ENCODE measurements at places on chromosomes 1 and 21.

DNA sequence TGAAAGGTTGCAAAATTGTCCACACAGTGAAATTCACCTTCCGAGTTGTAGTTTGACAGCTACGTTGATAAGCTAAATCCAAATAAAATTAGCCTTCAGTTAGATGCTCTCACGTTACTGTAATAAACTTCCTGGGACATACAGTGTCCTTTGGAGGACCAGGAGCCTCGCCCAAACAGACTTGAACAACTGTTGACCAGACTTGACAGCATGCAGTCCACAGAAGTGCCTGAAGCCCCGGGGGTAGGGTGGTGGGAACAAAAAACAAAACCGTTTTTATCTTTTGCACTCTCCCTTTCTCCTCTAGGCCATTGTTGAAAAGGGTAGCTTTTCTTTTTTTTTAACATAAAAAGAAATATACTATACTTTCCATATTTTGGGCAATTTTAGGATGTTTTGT, 172.8 kb upstream of the SAMSN1 start:
- DNase-seq: no peak

- no peak for DNase-seq
Observed at GRCh38 chr1:222418654-222419053, 129.2 kb downstream of the HHIPL2 start.

DNA sequence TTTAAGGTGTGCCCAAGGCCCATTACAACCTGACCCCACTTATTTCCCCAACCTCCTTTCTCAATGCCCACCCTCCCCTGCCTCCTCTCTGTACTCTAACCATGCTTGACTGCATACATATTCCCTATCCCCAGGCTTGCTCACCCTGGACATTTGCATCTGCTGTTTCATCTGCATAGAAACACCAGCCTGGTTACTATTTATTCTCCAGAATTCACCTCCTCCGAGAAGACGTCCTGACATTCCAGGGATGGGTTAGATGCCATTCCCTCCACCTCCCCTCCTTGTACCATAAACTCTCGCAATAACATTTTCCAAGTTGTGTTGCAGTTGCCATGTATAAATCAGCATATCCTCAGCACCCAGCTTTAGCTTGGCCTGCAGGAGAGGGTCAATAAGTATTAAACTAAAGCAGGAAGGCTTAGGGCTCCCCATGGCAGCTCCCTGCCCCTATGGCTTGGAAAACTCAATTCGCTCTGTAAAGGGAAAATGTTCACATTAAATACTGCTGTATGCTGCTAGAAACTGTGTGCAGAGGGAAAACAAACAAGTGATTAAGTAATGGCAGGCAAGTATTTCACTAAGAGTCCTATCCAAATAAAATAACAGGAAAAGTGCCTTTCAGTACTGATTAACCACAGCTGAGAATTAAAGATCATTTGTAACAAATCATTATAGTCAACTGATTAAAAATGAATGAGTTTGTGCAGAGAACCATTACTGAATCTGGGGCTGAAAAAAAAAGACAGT, 202.3 kb downstream of the TNR start:
- no peak for DNase-seq

GRCh38 chr21:27306791-27307775, 340.2 kb upstream of the ADAMTS5 start:
- no peak for DNase-seq

GRCh38 chr1:57686306-57686705, 262.4 kb upstream of the DAB1 start:
- DNase-seq: no peak

DNA sequence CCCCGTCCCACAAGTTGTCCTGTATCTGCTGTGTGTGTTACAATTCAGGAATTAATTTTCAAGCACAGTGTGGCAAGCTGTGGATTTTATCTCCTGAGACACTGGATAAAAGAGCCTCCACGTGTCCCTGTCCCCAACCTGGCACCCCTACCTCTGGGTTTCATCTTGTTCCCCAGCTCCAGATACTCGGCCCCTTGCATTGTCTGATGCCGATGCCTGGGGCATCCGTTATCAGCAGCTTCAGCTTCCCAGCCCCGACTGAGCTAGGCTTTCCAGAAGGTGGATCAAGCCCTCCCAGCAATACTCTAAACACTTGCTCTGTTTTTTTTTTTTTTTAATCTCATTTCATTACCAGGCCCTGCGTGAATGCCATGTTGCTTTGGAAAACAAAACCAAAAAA, 159.4 kb downstream of the PLXNA2 start:
- DNase-seq: no peak

GRCh38 chr1:160421881-160422280, 21.5 kb downstream of the VANGL2 start:
- no peak for DNase-seq

- DNase-seq: no peak
Observed at GRCh38 chr21:28138272-28138671, 854.4 kb downstream of the LTN1 start.

- no peak for DNase-seq
Observed at GRCh38 chr1:245678860-245679411, 524.2 kb downstream of the KIF26B start.

DNA sequence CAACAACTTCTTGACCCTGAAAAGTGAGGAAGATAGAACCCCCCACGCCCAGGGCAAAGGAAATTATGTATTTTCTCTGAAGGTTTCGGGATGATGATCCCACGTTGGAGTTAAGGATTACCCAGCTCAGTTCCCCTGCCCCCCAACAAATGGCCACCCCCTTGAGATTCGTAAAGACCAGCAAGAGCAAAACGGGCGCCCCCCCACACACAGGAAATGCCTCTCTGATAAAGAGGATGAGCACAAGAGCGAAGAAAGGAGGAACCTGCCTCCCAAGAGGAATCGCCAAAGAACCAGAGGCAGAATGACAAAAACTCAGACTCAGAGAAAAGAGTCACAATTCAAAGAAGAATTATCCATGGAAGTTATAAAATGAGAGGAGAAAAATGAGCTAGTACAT, 576.9 kb downstream of the MATN1 start:
- no peak for DNase-seq

DNA sequence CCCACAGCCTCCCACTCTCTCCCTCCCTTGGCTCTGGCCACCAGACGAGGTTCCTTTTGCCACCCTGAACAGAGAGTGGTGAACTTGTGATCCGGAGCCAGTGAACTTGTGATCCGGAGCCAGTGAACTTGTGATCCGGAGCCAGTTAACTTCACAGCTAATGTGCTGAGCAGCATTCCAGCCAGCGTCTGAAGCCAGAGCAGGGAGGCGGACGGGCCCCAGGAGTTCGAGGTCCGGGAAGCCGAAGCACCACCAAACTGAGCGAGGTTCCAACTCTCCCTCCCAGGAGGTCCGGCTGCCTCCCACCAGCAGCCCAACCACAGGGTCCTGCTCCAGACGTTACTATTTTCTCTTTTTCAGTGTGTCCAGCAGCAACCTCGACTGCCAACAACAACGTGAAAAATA, 85.8 kb downstream of the SYF2 start:
- DNase-seq: no peak

DNA sequence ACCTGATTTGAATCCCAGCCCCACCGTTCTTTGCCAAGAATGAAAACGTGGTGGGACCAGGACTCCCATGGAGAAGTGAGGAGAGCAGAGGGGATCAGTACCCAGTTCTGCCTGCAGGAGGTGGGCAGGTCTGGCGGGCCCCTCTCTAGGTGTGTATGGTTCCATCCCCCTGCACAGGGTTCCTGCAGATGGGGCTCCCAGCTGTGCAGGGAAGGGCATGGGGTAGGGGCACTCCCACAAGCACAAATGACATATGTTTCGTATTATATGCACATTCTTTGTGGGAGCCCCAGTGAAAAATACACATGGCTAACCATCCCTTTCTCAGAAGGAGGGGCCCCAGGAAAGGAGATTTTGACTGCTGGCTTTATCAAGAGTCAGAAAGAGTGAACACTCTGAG, 144.6 kb downstream of the PLPP3 start:
- no peak for DNase-seq

GRCh38 chr1:99580451-99580850, 65.5 kb upstream of the PALMD start:
- peak; percentile 18 for DNase-seq

GRCh38 chr1:20466273-20466672, 19.7 kb downstream of the CAMK2N1 start:
- DNase-seq: no peak

Measured in choroid plexus epithelial cell (primary cell).